ENCODE measurements at places on chromosomes 1 and 21. TPM values are rescaled to one million over a fixed set of nuclear protein-coding genes. Genes with fewer than 3 reads are reported as not detected.

Gene SPRR2F
- total RNA-seq, result not detected

Gene DRAXIN
- 0.06 TPM for total RNA-seq

Gene IFNLR1
- total RNA-seq, result 1.4 TPM

Gene GLIS1
- 0.05 TPM for total RNA-seq

Gene RSPO1
- total RNA-seq, result 0.10 TPM

Gene RGS13
- total RNA-seq, result not detected

Gene RALGPS2
- total RNA-seq, result 29.1 TPM

Gene LENEP
- not detected for total RNA-seq

Gene CD1D
- not detected for total RNA-seq

Gene OR2T27
- not detected for total RNA-seq

Gene TMEM61
- 0.86 TPM for total RNA-seq

Gene IL19
- 0.13 TPM for total RNA-seq

Gene GBP2
- 0.98 TPM for total RNA-seq

Data from A549 treated with Mapracorat at 1 μM for 4 hours (cell line).